ENCODE measurements at places on chromosomes 7 and 10.

- DNase-seq, result no peak
Observed at GRCh38 chr7:100516135-100516812, 22.7 kb upstream of the AGFG2 start.

DNA sequence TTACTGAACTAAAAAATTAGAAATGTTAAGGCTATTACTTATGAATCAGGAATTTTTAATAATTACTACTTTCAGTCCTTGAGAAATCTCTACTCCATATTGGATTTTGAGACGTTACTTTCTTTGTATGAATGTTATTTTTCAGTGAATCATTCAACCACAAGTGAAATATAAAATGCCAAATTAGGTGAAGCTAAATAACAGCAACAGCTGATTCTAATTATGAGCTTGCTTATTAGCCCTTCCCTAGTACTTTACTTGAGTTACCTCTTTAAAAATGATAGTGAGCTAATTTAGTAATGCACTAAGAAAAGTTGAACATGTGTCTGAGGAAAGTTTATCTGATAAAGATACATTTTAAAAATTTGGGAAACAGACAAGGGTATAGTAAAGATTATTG, 51.4 kb downstream of the PCGF5 start:
- DNase-seq, result no peak

- DNase-seq, result peak; percentile 48
Observed at GRCh38 chr7:82410461-82410860, 33.1 kb downstream of the CACNA2D1 start.

GRCh38 chr7:68963552-68963951, 634.7 kb upstream of the AUTS2 start:
- DNase-seq, result no peak

- no peak for DNase-seq
Observed at GRCh38 chr7:95631527-95631926, 35.2 kb upstream of the PDK4 start.

DNA sequence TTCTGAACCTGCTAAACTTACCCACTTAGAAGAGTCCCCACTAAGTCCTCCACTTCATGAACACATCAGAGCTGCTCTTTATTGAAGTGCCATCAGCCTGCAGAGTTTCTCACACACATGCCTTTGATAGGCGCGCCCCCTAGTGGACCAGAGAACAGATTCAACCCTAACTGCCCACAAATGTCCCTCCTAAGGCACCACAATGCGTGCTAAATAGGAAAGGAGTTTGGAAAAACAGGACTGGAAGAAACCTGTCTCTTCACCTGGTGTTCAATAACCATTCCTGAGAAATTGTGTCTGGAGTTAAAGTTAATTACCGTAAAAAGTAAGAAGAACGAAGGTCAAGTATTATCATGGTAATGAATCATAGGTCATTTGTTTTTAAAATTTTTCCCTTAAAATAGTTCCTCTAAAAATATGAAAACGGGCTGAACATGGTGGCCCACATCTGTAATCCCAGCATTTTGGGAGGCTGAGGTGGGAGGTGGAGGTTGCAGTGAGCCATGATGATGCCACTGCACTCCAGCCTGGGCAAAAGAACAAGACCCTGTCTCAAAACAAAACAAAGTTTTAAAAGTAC, 249.7 kb downstream of the ELMO1 start:
- DNase-seq, result peak; percentile 70

- no peak for DNase-seq
Observed at GRCh38 chr10:61633665-61634064, 29.1 kb upstream of the CABCOCO1 start.

DNA sequence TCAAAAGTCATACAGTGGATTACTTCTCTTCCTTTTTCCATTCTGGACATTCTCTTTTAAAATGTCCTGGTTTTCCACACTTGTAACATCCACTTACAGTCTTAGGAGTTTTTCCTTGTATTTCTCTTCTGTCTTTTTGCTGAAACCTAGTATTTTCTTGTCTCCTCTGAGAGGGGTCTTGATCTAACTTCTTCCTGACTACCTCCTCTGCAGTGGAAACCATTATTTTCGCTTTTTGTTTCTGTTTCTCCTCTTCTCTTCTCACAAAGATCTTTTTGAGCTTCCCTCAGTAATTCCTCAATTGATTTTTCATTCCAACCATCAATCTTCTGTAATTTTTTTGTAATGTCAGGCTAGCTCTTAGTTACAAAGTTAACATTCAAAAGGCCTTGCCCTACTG, 23.7 kb upstream of the ELOVL3 start:
- DNase-seq, result no peak

GRCh38 chr7:130299866-130300265, 6.9 kb downstream of the CPA4 start:
- DNase-seq, result no peak

DNA sequence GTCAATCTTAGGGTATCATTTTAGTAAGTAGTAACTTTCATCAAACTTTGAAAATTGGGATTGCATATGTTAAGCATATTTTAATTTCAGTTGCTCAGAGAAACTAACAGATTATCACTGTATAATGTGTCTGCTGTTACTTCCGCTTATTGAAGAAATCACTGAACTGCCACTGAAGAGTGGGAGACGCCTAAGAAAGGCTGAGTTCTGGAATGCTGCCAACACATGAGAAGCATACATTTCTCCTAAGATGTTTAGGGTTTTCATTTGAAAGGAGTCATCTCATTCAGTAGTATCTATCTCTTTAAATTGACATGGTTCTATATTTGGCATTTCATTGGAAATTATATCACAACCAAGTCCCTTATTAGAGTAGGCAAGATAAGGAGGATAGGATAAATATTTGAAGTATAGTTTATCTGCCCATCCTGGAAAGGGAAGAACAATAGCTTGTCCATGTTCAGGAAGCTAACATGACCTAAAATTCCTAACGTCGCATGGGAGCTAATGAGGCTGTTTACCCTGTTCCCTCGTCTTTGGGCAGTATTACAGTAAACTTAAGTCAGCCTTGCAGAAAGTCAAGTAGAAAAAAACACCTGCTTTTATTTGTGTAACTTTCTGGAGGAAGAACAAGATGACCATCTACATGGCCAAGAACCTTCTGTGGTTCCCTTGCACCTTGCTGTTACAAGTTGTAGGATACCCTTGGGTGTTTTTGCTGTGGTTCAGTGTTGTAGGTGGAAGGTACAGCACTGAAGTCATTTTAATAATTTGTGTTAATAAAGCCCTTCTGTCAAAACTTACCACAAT, 67.3 kb downstream of the NHLRC2 start:
- DNase-seq, result no peak

GRCh38 chr10:30051220-30051619, 8.2 kb downstream of the JCAD start:
- DNase-seq, result no peak

GRCh38 chr7:28903730-28904577, 54.2 kb downstream of the TRIL start:
- peak; percentile 40 for DNase-seq

- no peak for DNase-seq
Observed at GRCh38 chr7:157429680-157430224, 92.9 kb downstream of the DNAJB6 start.
